Activated CD4-positive, alpha-beta T cell treated with anti-CD3 and anti-CD28 coated beads for 48 hours (primary cell): ENCODE measurements at places on chromosomes 5 and 9.

DNA sequence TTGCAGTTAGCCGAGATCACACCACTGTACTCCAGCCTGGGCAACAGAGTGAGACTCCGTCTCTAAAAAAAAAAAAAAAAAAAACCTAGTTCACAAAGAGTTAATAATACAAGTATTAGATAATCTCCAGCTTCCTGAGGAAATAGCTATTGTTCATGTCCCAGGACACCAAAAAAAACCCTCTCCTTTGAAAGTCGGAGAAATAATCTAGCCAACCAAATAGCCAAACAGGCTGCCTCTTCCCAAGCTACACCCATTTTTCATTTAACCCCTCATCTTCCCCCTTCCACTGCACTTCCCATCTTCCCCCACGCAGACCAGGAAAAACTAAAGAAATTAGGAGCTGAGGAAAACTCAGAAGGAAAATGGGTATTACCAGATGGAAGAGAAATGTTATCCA is 23.6 kb downstream of the CNOT8 start:
- no peak for DNase-seq

GRCh38 chr5:146005723-146006122 is 69.3 kb downstream of the SH3RF2 start:
- DNase-seq = no peak

GRCh38 chr9:2664174-2665065 is 42.8 kb downstream of the VLDLR start:
- DNase-seq = no peak

GRCh38 chr9:99154356-99154755 is 49.4 kb downstream of the TGFBR1 start:
- DNase-seq = no peak

- DNase-seq = no peak
Measured at GRCh38 chr5:77709993-77710685, 66.0 kb downstream of the TBCA start.

- no peak for DNase-seq
Measured at GRCh38 chr5:138078006-138078643, 5.7 kb upstream of the WNT8A start.

DNA sequence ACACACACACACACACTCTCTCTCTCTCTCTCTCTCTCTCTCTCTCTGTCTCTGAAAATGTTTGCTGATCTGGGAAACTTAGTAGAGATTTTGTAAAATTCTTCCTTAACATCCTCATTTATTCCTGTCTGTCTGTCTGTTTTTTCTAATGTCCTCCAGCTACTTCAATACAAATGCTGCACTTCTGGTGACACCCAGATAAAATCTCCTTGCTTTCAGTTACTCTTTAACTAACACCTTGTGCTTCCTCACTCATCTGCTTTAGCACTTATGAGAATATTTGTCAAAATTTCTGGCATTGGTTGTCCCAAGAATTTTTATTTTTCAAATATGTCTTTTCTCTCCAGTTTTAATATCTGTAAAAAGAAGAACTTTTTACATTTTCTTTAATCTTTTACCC is 35.0 kb upstream of the ARRDC3 start:
- DNase-seq = no peak

DNA sequence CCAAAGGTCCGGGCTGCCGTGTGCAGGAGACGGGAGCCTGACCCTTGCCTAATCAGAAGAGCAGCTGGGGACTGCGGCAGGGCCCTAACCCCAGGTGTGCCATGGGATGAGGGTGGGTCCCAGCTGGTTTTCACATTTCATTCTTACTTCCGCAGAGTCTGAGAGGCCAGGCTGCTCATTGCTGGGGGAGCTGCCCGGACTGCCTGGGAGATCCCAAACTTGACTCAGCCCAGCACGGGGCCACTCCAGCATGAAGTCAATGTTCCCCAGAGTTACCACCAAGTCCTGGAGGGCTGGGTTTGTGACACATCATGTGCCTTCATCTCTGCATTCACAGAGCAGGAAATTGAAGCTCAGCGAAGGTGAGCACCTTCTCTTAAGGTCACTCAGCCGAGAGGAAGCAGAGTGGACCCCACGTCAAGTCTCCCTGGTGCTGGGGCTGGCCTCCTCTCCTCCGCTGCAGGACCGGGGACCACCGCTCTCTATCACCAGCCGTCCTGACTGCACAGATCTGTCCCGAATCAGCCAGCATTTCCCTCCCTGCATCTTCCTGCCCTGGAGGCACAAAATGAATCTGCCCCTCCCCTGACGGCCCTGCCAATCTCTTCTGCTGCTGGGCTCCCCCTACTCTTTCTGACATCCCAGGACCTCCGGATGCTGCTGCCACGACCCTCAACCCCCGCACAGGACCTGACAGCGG is 54.6 kb upstream of the PHYKPL start:
- DNase-seq = no peak

DNA sequence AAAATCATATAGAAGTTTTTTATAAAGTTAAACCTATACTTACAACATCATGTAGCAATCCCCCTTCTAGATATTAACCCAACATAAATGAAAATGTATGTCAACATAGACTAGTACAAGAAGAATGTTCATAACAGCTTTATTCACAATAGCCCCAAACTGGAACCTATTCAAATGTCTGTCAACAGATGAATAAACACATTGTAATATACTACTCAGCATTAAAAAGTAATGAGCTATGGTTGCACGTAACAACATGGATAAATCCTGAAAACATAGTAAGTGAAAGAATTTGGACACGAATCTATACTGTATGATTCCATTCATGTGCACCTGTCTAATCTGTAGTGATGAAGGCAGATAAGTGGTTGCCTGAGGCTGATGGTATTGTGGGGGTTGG is 73.9 kb downstream of the CSNK1G3 start:
- DNase-seq = no peak

DNA sequence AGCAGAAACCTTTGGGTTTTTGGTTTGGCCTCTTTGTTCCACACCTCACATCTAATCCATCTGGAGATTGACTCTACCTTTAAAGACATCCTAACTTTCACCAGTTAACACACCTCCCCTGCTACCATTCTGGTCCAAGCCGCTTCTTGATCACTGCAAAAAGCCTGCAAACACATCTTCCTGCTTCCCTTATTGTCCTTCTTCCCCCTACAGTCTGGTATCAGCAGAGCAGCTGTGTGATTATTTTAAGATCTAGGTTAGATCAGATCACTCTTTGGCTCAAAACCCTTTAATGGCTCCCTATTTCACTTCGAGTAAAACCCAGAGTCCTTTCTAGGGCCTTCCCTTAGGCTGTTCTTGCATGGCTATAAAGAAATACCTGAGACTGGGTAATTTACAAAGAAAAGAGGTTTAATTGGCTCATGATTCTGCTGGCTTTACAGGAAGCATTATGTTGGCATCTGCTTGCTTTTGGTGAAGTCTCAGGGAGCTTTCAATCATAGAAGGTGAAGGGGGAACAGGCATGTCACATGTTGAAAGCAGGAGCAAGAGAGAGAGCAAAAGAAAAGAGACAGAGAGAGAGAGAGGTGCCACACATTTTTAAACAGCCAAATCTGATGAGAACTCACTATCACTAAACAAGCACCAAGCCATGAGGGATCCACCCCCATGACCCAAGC is 1.5 kb upstream of the TEX10 start:
- DNase-seq = no peak

GRCh38 chr5:98570661-98571191 is 202.7 kb upstream of the RGMB start:
- DNase-seq = no peak

- DNase-seq = no peak
Measured at GRCh38 chr5:113232667-113233066, 202.1 kb downstream of the TSSK1B start.

DNA sequence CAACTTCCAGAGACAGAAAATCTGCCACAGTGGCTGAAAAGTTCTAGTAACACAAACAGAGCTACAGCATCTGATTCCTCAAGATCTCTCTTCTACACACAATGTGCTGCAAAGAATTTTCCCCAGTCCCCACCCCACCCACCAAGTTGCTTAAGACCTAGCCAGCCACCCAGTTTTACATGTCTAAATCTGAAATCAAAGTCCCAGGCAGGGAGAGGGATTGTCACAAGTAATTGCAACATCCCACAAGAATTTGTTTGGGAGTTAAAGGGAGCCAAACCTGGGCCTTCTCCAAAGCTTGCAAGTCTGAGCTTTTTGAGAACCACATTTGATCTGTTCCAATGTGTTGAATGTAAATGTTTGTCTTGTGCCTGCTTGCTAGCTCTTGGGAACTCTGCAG is 15.5 kb downstream of the IGIP start:
- no peak for DNase-seq

- DNase-seq = no peak
Measured at GRCh38 chr9:32487981-32488380, 38.0 kb downstream of the RIGI start.

GRCh38 chr9:111524731-111525055 is 286 bp upstream of the ZNF483 start:
- DNase-seq = no peak

DNA sequence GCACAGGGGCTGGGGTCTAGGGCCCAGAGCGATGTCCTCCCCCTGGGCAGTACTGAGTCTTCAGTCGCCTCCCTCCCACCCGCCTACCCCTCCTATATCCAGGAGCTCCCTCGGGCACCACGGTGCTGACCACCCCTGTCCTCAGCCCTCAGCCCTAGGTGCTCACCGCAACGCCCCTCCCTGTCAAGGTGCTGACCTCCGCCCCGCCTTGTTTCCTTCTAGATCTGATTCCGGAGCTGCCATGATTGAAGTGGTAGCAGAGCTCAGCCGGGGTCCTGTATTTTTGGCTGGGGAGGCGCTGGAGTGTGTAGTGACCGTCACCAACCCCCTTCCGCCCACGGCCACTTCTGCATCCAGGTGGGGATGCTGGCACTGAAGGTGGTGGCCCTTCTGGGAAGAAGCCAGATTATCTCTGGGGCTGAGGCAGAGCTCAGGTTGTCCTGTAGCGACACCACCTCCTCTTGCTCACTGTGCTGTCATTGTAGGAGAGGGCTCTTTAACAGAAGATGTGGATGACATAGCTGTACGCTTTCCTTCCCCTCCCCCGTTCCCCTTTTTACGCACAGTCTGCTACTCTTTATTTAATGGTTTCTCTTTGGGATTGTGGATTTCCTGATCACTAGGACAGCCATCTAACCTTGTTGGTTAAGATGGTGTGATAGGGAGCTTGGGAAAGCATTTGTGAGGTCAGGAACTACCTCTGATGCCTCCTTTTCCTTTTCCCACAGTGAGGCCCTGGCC is 598 bp downstream of the RGP1 start:
- DNase-seq = peak; percentile 53

DNA sequence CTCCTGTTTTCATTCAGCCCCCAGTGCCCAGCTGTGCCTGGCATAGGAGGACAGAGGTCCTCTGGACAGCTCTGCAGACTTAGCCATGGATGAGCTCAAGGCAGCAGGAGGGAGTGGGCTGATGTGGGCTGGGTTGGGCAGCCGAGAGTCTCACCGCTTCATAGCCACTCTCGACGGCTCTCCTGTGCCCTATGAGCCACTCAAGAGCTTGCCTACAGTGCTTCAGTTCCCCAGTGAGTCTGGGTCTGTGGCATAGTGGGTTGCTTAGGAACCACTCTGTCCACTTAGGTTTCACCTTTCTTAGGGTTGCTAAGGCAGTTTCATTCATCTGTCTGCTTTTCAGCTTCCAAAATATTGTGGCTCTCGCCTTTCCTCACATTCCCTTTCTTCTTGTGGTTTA is 296.8 kb downstream of the ICE1 start:
- DNase-seq = no peak

- DNase-seq = no peak
Measured at GRCh38 chr9:34866614-34867013, 91.5 kb upstream of the PHF24 start.
